ENCODE measurements at places on chromosomes 13 and 19. TPM values are rescaled to one million over a fixed set of nuclear protein-coding genes. Genes with fewer than 3 reads are reported as not detected.

LGALS4 gene
- total RNA-seq: 0.33 TPM

- DNase-seq: no peak
Measured at GRCh38 chr19:15316498-15316897, 15.8 kb downstream of the BRD4 start.

DNA sequence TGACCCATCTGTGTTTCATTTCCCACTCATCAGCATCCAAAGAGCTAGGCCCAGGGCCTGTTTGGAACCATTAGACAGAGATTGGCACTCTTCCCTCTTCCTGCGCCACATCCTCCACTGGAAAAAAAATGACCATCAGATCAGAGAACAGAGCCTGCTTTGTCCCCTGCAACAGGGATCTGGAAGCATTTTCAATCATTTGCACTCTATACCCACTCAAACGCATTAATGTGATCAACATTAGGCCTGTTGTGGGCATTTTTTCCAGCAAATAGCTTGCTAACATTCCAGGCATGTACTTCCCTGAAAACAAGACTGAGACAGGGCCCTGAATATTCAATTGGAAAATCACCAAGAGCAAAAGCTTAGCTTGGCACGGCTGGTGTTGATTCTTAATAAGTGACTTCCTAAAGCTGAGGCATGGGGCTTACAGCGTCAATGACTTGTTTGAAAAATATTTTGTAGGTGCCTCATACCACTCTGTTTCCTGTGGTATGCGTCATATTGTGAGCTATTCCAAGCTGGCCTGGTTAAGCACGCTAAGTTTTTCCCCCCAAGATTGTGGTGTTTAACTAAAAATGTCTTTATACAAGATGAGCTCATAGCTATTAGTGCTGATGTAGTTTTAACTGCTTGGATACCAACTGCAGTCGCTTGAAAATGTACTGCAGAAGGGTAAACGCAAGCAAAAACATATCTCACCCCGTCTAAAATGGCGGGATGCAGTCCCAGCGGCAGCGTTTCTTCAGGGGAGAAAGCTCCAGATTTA lies 404.4 kb downstream of the SPRY2 start:
- DNase-seq: no peak

DNA sequence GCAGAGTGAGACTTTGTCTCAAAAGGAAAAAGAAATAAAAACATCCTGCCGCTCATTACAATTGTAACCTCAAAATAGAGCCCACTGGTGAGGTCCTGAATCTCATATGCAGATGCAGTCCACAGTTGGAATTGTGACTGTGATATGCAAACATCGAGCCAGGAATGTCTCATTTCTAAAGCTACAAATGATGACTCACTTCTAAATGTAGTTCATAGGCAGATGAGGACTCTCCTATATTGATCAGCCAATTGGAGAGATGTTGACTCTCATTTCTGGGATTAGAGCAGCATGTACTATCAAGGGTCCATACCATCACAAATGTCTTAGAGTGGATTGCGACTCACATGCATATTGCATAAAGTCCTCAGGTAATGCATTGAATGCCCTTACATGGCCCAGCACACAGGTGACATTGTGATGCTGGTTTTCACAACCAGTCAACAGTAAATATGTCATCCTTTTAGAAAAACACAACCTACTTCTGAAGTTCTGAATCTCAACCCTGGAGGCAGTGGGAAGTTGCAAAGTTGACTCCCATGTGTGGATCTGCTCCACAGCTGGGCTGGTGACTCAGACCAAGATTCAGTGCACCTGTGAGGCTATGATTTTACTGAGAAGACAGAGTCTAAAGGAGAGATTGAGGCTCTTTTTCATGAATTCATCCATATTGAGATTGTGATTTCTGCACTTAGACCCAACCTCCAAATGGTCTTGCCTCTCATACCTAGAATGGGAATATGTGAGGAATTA lies 16.9 kb upstream of the ZNF254 start:
- DNase-seq: no peak

DNA sequence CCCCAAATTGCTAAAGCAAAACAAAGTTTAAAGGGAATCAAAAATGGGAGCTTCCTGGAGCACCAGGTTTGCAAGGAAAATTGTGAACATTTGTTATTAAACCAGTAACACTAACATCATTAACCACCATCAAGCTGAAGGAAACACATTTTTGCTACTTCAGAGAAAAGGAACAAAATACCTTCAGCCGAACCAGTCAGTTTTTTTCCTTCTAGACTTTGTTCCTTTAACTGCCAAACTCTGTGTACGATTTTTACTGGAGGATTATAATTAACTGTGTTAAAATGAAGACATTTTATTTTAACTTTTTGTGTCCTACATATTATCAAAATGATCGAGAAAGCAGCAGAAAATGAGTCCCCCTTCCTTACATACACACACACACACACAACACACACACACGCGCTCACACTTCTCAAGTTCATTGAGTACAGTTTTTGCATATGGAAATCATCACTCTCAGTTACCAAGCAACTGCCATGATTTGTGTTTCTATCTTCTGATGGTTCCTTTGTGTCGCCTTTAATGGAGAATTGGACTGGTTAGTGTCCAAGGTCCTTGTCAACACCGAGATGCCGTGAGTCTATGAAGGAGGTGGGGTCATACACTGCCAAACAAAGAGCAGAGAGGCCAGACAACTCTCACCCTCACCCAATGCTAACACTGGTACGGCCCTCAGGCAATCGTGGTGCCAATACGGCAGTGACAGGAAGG lies 9.8 kb upstream of the SERP2 start:
- DNase-seq: no peak

DNA sequence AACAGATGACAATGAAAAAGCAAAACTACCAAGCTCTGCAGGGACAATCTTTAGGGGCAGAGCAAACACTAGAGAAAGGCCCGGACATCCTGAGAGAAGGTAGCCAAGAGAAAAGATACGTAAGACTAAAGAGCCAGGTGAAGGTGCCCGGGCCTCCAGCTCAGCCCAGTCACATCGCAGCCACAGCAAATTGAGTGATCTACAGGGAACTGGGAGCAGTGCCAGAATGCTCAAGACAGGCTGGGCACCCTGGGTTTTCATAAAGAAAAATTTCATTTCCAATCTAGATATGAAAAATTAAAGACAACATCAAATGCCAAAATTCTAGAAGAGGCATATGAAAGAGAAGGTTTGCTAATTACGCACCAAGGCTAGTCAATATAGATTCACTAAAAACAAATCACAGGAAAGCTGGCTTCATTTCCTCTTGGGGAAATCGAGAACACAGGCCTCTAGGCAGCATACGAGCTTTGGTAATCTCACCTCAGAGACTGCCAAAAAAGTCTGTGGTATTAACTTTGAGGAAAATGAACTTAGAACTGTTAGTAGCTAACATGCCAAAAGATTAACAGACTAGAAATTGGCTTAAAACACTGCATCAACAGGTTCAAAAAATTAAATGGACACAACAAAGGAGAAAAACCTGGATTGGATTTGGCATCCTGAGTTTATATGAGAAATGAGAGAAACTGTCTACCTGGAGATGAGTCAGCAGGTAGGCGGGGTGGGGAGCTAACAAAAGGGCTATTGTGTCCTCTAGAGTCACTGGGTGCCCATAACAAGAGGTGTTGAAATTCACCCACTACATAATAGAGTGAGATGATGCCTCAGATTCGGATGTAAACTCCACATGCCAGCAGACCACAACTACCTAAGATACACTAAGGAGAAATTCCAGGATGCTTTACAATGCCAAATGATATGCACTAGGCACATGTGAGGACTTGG lies 6.6 kb downstream of the ANKRD10 start:
- no peak for DNase-seq

NLRP4 gene
- total RNA-seq: not detected

MADCAM1 gene
- total RNA-seq: not detected
